ENCODE measurements at places on chromosomes 3 and 15. TPM values are rescaled to one million over a fixed set of nuclear protein-coding genes. Genes with fewer than 3 reads are reported as not detected.

DNA sequence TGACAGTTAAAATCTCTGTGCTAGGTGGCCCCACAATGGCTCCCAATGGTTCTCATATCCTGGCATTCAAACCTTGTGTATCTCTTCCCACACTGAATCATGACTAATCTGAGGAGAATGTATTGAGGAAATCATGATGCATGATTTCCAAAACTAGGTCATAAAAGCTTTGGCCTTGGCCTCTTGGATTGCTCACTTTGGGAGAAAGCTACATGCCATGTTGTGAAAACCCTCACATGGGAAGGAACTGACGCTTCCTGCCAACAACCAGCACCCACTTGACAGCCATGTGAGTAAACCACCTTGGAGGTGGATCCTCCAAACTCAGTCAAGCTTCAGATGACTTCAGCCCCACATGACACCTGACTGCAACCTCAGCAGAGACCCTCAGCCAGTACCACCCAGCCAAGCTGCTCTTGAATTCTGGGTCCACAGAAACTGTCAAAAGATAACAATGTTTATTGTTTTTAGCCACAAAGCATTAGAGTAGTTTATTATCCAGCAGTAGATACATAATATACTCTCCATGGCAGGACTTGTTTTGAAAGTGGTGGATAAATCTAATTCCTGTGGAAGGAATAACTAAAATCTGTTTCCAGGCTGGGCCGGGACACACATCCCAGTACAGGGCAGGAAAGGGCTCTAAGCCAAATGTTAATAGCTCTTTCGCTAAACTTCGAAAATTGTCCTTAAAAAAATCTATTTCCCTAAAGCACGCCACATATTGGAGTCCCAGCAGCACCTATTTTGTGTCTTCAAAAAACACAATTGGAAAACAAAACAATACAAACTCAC, 1.0 kb upstream of the ZNF620 start:
- peak; percentile 98 for DNase-seq

DNA sequence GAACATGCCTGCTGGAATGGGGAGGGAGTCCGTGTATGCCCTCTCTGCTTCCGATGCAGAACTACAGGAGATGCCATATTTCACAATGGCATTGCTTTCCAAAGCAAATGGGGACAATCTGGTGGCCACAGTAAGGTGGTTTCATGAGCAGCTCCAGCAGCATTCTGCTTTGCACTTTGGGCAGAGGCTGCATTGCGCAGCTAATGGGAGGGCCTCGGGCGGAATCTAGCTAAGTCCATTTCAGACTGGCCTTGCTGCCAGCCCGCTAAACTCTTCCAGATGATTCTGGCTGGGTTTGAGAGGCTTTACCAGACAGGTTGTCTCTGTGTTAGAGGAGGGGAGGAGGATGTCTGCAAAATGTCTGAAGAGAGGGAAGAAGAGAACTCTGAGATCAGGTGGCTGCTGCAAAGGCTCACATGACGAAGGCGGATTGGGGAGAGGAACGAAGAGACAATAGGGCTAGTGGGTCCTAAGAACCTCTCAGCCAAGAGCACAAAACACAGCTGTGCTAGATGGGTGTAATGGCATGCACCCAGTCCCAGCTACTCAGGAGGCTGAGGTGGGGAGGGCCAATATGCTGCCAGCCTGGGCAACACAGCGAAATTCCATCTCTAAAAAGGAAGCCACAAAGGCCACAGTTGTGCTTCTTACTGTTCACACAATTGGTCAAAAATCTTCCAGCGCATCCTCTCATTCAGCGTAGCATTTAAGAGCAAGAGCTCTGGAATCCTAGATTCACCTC, 63.7 kb downstream of the BDH1 start:
- DNase-seq = no peak

DNA sequence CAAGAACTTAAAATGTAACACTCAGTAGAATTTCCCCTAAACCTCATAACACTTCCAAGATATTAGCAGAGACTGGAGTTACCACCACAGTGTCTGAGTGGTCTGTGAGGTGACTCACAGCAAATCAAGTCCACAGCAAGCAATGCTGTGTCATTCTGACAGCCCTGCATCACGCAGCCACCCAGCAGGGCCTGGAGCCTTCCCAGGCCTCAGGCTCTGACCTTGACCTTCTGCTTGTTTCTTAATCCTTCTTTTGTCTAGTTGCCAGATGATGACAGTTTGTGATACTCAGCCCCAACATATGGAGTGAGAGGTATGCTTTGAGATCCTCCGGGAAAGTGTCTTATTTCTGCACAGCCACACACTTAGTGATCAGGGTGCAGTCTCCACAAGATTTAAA, 82.5 kb downstream of the TOP2B start:
- peak; percentile 51 for DNase-seq

GRCh38 chr3:117003501-117003900, 293.9 kb downstream of the TUSC7 start:
- no peak for DNase-seq

DNA sequence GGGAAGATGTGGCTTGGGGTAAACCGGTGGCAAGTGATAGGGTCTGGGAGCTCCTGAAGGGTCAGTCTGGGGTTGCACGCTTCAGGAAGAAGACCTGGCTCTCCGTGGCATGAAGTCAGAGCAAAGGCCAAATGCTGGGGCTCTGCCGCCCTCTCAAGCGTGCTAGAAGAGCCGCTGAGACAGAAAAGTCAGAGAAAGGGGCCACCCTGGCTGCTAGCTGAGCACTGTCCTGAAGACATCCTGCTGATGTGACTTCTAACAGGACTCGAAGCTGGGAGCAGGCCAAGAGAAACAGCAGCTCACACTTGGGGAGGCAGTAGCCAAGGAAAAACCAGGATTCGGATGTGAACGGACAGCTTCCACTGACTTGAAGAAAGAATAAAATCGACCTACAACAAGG, 270.4 kb downstream of the OCA2 start:
- no peak for DNase-seq

- DNase-seq = peak; percentile 60
Observed at GRCh38 chr3:169813757-169814517, 1.2 kb upstream of the LRRC34 start.

DNA sequence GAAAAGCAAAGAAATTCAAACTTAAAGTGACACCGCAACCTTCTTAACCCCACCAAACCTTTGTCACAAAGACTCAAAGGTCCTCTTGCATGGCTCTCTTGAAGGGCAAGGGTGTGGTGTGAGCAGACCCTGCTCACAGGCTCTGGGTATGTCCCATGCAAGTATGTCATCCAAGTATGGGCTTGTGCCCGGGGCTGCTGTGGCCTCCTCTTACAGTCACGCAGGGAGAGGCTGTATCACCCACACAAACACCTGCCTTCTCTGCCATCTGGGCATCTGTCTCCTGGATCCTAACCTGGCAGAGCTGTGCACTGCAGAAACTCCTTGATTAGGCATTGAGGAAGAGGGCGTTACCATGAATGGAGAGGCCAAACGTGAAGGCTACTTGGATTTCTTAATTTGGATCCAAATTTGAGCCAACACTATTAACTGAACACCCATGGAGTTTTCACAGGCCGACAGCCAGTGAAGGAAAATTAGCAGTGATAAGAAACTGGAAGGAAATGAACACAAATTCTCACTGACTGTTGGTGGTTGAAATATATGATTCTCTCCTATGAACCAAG, 146.6 kb downstream of the DUT start:
- no peak for DNase-seq

DNA sequence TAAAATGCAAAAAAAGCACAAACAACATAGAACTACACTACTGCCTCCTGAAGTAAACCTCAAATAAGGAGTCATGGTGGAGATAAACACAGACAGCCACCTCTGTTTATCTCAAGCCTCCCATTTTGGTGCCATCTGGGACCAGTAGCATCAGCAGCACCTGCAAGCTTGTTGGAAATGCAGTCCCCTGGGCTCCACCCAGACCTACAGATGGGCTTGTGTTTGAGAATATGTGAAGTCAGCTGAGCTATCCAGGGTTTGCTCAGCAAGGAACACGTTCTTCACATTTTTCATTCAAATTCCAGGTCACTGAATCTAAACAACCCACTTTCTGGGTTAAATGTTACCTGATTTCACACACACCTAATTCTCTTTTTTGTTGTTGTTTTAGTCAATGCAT, 45.5 kb downstream of the RASGRF1 start:
- DNase-seq = no peak

- DNase-seq = peak; percentile 73
Observed at GRCh38 chr15:90106522-90107117, 4.4 kb upstream of the IDH2 start.

GRCh38 chr3:30437171-30437601, 169.2 kb upstream of the TGFBR2 start:
- peak; percentile 78 for DNase-seq

- DNase-seq = no peak
Observed at GRCh38 chr3:88385090-88385489, 235.3 kb downstream of the C3orf38 start.

- no peak for DNase-seq
Observed at GRCh38 chr3:106268696-106269095, 399.9 kb upstream of the CBLB start.

DNA sequence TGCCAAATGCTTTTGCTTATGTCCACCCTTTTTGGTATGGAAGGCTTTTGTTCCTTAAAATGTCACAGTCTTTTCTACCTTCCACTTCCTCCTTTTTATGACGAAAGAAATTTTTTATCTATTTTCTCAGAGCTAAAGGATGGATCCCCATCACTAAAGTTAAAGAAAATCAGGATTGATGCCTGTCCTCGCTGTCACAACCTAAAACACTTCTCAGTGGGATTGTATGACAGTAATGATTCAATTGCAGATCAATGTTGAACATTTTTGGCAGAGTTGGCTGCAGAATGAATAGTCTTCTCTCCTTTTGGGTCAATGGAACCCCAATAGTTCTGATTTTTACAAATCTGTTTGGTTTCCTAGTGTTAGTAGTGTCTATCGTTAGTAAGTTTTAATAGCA, 549.8 kb upstream of the ROBO2 start:
- no peak for DNase-seq

- DNase-seq = peak; percentile 74
Observed at GRCh38 chr3:197730200-197730599, 6.5 kb downstream of the RUBCN start.

DNA sequence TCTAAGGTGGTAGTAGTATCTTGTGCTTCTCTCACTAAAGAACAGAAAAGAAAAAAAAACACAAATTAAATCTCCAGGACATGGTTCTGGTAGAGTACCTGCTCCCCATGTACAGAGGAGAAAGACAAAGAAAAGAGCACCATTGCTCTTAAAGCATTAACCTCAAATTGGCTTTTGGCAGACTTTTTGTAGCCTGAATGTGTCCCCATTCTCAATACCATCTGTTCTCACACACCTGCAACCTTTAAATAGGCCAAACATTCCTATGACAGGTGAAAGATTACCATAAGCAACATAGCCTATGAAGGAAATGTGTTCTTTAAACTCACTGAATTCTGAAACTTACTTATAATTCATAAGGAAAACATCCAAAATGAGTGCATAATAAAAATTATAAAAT, 68.0 kb downstream of the TIPARP start:
- no peak for DNase-seq

DNA sequence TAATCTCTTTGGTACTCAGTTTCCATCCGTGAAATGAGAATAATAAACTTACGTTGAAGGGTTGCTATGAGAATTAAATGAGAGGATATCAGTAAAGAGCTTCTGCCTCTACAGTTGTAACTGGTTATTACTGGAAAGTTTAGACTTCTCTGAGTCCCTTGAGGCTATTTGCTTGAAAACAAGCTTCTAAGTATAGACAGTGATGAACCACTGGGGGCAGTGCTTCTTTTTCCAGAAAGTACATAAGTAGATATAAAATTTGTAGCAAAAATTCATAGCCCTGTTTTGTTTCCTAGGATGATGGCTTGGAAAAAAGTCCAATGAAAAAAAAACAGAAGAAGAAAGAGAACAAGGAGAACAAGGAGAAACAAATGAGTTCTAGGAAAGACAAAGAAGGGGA, 87.1 kb downstream of the RGMA start:
- DNase-seq = peak; percentile 32

- peak; percentile 27 for DNase-seq
Observed at GRCh38 chr15:67383899-67384298, 129.3 kb downstream of the IQCH start.

DNA sequence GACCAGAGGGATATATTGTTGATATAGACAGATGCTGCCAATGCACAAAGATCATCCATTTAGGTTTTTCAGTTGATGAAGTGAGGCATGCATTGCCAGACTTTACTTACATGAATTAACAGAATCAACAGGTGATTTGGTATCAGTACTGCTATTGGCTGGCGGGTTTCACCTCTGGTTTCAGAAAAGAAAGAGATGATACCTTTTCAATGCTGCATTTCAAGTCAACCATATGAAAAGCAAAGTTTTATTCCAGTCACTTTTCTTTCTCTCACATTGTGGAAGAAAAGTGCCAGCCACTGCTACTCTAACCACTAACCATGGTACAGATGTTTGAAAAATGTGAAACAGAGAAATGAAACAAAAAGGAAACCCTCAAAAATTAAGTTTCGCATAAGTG, 289.1 kb downstream of the TIGIT start:
- DNase-seq = no peak

DNA sequence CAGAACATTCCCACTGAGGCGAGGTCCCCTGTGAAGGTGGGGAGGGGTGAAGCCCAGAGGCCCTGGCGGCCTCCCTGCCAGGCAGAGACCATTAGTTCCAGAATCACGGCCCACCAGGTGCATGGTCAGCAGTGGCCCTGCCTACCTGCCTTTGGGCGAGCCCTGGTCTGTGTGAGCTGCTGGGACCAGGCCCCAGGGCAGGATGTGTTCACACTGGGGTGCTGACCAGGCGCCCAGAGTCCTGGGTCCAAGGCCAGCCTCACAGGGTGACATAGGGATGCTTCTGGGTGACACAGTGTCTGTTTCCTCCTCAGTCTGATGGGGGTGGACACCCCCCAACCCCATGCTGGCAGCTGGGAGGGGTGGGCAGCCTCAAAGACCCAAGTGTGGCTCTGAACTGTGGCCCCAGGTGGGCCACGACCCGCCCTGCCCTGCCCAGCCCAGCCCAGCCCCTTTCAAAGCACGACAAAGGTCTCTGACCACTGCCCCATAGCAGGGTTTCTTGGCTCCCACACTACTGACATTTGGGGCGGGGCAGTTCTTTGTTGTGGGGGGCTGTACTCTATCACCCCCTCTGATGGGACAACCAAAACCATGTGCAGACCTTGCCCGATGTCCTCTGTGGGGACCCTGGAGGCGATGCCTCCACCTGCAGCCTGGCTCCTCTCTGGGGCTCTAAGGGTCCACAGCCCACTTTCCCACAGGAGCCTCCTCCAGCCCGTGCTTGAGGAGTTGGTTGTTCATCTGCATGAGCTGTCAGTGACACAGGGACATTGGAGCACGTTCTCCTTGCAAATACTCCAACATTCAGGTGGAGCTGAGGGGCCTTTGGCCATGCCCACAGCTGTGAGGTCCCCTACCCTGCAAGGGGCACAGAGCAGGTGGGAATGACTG, 44.8 kb upstream of the SLC41A3 start:
- no peak for DNase-seq

Gene C15orf62
- polyA plus RNA-seq = 0.28 TPM

Gene CD200R1
- polyA plus RNA-seq = not detected

Gene UCN2
- 0.25 TPM for polyA plus RNA-seq

Gene KNL1
- 6.4 TPM for polyA plus RNA-seq

Gene MESP2
- polyA plus RNA-seq = not detected

Gene PLA2G4E
- not detected for polyA plus RNA-seq

Gene LXN
- polyA plus RNA-seq = 46.8 TPM
